Endodermal cell (in vitro differentiated cells): ENCODE measurements at places on chromosomes 4 and X.

DNA sequence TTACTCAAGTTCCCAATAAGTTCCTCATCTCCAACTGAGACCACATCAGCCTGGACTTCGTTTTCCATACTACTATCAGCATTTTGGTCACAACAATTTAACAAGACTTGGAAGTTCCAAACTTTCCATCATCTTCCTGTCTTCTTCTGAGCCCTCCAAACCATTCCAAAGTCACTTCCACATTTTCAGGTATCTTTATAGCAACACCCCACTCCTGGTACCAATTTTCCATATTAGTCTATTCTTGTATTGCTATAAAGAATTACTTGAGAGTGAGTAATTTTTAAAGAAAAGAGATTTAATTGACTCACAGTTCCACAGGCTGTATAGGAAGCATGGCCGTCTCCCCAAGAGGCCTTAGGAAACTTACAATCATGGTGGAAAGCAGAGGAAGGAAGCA is 138.6 kb upstream of the GPRIN3 start:
- no peak for DNase-seq

DNA sequence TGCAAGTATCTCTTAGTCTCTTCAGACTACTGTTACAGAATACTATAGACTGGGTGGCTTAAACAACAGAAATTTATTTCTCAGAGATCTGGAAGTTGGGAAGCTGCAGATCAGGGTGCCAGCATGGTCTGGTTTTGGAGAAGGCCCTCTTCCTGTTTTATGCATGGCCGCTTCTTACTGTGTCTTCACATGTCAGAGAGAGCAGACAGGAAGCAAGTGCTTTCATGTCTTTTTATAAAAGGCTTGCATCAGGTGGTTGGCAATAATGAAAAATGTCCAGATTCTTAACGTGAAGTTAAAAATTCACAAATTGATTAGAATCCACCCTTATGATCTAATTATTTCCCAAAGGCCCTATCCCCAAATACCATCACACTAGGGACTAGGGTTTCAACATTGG is 284.9 kb downstream of the RPA4 start:
- DNase-seq, result no peak

GRCh38 chr4:149728444-149728843 is 87.2 kb downstream of the IQCM start:
- DNase-seq, result no peak

DNA sequence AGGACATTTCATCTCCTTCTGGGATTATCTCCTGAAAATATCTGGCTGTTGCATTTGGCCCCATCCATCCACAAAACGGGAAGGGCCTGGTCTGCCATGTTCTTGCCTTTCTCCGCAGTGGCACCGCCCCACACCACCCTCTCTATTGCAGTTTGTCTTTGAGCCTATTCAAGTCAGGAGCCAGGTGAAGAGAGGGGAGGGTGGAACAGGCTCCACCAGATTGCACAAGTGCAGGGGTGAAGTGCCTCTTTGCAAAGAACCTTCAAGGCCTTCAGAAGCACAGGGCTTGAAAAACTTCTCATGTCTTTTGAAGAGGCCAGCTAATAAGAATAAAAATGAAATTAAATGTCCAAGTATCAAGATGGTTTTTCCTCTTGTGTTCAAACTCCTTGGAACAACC is 28.7 kb downstream of the RS1 start:
- peak; percentile 23 for DNase-seq

GRCh38 chr4:119266153-119266552 is 53.6 kb downstream of the USP53 start:
- DNase-seq, result no peak

DNA sequence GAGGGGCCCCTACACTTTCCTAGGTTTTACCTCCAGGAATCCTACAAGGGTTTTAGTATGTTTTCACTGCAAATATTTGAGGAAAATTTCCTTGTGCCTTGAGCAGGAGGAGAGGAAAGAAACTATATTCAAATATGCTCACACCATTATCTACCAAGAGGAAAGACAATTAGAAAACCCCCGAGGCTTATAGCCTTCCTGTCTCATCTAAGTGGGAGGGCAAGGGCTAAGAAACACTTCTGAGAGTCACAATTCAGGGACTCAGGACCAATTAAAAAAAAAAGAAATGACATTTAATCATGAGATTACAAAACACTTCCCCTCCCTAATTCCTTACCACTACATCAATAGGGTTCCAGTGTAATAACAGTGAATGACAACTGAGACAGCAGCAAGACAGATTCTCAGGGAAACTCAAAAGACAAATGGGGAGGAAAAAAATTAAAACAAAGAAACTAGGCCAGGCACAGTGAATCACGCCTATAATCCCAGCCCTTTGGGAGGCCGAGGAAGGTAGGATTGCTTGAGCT is 45.6 kb downstream of the ATRX start:
- no peak for DNase-seq

- DNase-seq, result no peak
These were observed 3.0 kb downstream of the FNIP2 start for GRCh38 chr4:158771776-158772175.

DNA sequence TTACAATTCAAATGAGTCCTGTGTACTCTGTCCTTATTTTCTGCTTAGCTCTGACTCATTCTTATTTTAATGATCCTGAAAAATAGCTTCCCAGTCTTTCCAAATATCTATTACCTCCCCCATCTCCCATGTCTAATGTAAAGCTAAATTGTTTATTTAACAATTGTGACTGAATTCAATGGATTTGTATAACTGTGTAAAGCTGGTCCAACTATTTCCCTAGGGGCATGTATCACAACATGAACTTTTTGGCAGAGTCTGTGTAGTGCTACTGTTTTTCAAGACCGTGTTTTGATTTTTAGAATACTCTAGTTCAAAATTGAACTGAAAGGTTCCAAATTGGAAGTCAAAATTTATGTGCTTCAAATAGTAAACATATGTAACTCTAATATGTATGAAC is 67.8 kb downstream of the SPCS3 start:
- DNase-seq, result no peak

DNA sequence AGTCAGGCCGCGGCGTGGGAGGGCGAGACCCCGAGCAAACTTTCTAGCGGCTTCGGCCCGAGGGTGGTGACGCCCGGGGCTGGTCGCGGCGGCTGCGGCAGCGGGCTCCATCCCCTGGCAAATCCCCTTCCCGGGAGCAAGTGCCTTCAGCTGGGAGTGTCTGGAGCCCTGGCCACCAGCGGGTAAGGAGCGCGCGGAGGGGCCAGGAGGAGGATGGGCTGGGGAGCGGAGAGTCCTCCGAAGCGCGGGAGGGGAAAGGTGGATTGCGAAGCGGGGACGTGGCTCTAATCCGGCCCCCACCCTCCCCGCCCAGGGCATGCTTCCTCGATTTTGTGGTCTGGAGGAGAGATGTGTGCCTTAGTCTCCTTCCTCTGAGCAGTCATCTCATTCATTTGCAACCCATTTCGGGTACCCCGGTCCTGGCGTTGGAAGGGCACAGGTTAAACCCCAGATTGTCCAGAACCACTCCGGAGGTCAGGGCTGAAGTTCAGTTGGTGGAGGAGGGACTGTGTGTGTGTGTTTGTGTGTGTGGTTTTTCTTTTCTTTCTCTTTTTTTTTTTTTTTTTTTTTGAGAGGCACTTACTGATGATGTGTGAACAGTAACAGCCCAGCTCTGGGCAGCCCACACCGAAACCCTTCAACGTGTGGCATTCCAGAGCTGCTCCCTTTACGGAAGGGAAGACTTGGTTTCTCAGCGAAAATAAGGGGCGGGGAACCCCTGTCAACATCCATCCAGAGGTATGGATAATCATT is 516 bp downstream of the SGMS2 start:
- DNase-seq, result peak; percentile 82

- DNase-seq, result no peak
These were observed 30.1 kb upstream of the RBMX start for GRCh38 chrX:136910565-136911035.

DNA sequence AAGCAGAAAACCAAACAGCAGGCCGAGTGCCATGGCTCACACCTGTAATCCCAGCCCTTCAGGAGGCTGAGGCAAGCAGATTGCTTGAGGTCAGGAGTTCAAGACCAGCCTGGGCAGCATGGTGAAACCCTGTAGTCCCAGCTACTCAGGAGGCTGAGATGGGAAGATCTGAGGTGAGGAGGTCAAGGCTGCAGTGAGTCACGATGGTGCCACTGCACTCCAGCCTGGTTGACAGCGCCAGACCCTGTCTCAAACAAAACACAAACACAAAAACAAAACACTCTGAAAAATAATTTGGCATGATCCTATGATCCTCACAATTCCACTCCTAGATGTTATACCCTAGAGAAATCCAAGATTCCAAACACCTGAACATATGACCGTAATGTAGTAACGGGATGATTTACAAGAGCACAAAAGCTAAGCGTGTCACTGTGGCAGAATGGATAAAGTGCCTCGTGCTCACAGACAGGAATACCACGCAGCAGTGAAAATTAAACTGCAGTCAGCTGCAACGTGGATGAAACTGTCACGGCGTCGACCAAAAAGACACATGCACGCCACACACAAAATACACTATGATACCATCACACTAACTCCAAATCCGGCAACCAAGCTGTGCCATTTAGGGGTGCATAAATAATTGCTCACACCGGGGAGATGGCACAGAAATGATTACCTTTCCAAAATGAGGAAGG is 1.7 kb downstream of the NELFA start:
- DNase-seq, result no peak

DNA sequence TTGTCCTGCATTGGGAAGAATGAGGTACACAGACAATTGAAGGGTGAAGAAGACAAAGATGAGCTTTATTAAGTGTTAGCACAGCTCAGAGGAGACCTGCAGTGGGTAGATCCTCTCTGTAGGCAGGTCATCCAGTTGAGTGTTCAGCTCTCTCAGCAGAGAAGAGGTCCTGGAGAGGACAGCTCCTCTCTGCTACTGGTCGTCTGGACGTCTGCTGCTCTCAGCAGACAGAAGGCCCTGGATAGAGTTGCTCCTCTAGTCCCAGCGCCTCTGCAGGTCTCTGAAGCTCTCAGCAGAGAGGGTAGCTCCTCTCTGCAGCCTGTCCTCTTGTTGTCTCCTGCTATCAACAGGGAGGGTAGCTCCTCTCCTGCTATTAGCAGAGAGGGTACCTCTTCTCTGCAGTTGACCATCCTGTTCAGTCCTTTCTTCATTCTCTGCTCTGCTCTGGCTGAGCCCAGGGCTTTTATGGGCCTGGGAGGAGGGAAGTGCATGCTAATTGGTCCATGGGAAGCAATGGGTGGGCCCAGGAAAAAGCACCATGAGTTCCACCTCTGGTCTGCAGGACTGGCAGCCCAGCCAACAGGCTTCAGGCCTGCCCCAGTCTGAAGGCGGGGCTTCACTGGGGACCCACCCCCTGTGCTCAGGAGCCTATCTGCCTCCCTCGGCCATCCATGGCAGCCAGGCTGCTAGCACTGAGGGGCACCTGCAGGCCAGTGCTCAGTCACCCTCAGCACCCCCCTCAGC is 54.1 kb upstream of the IBSP start:
- peak; percentile 49 for DNase-seq

GRCh38 chr4:20085156-20085555 is 166.5 kb upstream of the SLIT2 start:
- DNase-seq, result no peak

DNA sequence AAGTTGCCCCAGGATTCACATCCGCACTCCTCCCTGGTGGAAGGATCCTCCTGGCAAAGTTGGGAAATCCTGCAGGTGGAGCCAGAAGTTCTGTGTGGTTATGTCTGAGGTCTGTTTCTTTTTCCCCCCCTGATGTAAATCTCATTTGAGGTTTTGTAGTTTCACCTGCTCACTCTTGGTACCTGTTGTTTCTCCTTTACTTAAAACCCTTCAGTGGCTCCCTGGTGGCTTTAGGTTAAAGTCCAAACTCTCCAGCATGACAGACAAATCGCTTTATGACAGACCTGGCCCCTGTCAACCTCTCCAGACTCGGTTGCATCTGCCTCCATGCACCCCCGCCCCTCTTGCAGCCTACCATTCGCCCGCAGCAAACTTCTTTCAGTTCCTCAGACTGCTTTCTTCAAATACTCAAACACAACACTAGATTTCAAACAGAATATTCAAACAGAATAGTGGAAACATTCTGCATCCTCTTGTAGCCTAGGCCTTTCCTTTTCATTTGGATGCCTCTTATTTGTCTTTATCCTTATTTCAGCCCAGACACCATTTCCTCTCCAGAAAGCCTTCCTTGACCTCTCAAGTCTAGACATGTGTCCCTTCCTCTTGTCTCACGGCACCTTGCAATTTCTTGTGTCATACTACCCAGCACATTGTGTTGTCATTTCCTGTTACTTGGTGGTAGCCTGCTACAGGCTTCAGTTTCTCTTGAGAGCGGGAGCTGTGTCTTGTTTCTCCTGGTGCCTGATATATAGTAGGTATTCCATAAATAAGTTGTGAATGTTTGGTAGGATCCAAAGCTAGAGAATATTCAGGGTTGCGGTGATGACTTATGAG is 24.8 kb downstream of the IL13RA1 start:
- no peak for DNase-seq

DNA sequence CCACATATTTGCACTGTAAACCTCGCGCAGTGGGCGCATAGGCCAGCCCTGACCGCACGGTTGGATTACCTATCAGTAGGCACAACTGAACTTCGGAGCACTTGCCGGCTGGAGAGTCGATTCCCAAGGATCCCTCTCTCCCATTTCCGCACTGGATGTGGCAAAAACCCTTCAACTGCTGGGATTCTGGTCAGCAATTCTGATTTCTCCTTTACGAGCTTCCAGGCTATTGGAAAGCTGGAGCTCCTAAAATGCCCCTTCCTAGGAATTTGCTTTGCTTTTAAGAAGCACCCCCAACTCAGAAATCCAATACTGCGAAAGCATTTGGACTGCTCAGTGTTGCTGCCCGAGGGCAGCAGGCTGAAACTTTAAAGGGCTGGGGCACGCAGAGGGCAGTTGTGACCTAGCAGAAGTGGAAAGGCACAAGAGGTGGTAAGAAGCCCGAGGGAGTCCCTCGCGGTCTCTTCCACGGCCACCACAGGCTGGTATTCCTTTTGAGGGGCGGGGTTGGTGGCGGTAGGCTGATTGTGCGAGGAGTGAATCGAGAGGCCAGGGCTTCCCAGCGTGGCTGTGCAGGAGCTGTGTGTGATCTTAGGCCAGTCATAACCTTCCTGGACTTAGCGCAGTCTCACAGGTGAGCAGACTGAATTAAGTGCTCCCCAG is 1.6 kb downstream of the ZAR1 start:
- DNase-seq, result peak; percentile 55

DNA sequence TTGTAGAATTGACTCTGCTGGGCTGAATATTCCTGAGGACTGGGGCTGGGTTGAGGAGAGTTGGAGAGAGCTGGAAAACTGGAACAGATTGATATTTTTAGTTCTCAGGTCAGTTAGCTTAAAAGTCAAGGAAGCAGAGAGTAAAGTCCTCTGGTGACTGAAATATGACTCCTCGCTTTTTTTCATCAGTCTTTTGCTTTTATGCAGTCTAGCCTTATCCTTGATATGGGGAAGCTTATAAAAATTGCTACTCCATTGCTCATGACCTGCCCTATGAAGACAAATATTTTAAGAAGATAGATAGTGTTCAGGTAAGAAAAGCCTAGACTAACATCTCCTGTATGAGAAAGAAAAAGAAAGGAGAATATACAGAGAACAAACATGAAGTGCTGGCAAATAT is 152.7 kb downstream of the C4orf33 start:
- DNase-seq, result no peak

GRCh38 chr4:7020856-7021255 is 22.3 kb upstream of the TADA2B start:
- no peak for DNase-seq
